Chondrocyte (in vitro differentiated cells): ENCODE measurements at places on chromosomes 2 and 18. TPM values are rescaled to one million over a fixed set of nuclear protein-coding genes. Genes with fewer than 3 reads are reported as not detected.

DNA sequence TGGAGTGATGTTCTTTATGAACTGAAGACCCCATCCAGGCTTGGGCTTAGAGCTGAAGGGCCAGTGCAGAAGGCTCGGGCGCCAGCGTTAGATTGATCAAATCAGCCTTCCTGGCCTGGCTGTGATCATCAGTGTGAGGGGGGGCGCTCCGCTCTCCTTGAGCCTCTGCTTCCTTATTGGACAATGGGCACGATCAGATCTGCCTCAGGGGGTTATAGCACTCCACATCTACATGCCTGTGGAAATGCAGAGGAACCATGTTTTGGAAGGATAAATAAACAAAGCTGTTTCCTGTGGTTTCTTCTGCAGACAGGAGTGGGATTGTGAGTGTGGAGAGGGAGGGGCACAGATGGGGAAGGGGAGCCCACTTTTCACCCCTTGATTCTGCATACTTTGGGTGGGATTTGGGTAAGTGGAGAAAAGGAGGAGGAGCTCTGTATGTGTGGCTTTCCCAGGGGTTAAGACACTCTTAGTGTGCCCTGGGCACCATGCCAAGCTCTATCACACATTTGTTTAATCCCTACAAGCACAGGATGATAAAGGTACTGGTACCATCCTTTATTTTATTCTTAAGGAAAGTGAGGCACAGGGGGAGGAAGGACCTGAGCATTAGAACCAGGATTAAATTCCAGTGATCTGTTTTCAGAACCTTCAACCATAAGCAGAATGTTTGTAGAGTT, 150.5 kb downstream of the EN1 start:
- no peak overlapping the region for H3K27ac ChIP-seq
- H3K4me3 ChIP-seq = no peak overlapping the region
- H3K4me1 ChIP-seq = no peaks in the 10 kb centered on the region

POTEC gene
- not detected in 3 replicates for total RNA-seq

GRCh38 chr18:62937065-62937464, 221.7 kb downstream of the PHLPP1 start:
- H3K36me3 ChIP-seq = no peaks in the 10 kb centered on the region
- no peak overlapping the region for H3K4me3 ChIP-seq
- no peaks in the 10 kb centered on the region for H3K27me3 ChIP-seq
- peak overlapping the region; percentile 45 for H3K27ac ChIP-seq
- H3K4me1 ChIP-seq = peaks cover 37% of the 10 kb centered on the region
- DNase-seq = no peak

- H3K27me3 ChIP-seq = no peaks in the 10 kb centered on the region
- peaks cover 18% of the 10 kb centered on the region for H3K36me3 ChIP-seq
- no peak for DNase-seq
- peaks cover 3% of the 10 kb centered on the region for H3K4me1 ChIP-seq
- no peak overlapping the region for H3K27ac ChIP-seq
These were observed 68.7 kb downstream of the DNAJC10 start for GRCh38 chr2:182784777-182785176.

IL36B gene
- not detected in 3 replicates for total RNA-seq

DYNAP gene
- total RNA-seq = not detected in 3 replicates

AFF3 gene
- total RNA-seq = 113 to 172 TPM (median 127 TPM) in 3 replicates

GALNT3 gene
- total RNA-seq = 4.1 to 4.4 TPM (median 4.2 TPM) in 3 replicates

GRCh38 chr2:112688086-112688880, 32.5 kb upstream of the NT5DC4 start:
- H3K27ac ChIP-seq = no peak overlapping the region
- no peak for DNase-seq
- H3K4me1 ChIP-seq = peaks cover 20% of the 10 kb centered on the region
- H3K4me3 ChIP-seq = no peak overlapping the region
- no peaks in the 10 kb centered on the region for H3K27me3 ChIP-seq

DNA sequence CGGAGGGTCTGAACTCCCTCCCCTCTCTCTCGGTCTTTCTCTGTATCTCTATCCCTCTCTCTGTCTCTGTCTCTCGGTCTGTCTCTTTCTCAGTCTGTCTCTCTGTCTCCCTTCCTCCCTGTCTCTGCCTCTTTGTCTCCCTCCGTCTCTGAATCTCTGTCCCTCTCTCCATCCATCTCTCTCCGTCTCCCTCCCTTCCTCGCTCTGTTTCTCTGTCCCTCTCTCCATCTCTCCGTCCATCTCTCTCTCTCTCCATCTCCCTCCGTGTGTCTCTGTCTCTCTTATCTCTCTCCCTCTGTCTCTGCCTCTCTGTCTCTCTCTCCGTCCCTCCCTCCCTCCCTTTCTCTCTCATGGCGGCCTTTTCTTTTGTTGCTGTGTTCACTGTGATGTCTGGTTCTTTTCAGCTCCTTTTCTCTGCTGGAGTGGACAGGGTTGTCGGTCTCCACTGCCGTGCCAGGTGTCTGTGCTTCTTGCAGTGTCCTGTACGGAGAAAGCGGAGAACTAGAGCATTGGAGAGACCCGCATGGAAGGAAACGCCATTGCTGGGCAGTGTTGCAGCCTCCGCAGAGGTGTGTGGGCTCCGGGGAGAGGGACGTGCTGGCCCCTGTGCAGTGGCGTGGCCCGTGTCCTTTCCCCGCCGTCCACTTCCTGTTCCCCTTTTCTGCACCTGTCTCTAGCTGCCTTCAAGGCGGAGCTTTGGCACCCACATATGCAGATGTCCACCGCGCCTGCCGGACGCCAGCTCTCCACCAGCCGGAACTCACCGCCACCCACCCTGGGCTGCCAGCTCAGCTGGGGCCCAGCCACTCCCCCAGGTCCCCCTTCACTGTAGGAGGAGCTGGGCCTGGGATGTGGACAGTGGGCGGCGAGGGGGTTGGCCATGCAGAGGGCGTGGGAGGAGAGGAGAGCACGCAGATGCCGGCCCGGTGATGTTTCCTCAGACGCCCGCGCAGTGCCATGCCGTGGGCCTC, 113.1 kb downstream of the NFATC1 start:
- no peak overlapping the region for H3K4me3 ChIP-seq
- peak; percentile 88 for DNase-seq
- H3K4me1 ChIP-seq = peaks cover 32% of the 10 kb centered on the region
